ENCODE measurements at places on chromosomes 13 and 19.

GRCh38 chr19:2590630-2591399 lies 111.7 kb downstream of the GNG7 start:
- DNase-seq, result no peak

- DNase-seq, result no peak
These were observed 42.2 kb downstream of the SERP2 start for GRCh38 chr13:44415815-44416214.

- DNase-seq, result no peak
These were observed 27.3 kb downstream of the ZNF114 start for GRCh38 chr19:48296963-48297734.

- DNase-seq, result no peak
These were observed 9.6 kb downstream of the ELOF1 start for GRCh38 chr19:11549386-11549953.

- no peak for DNase-seq
These were observed 642.3 kb upstream of the SLITRK1 start for GRCh38 chr13:84524586-84524985.

DNA sequence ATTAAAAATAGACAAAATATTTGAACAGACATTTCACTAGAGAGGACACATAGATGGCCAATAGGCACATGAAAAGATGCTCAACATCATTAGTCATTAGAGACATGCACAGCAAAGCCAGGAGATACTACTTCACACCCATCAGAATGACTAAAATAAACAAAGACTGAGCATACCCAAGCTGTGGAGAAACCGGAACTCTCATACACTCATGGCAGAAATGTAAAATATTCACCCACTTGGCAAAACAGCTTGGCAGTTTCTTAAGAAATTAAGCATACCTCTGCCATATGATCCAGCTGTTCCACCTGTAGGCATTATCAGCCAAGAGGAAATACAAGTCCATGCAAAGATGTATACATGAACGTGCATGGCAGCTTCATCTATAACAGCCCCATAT lies 213.4 kb downstream of the TSHZ3 start:
- no peak for DNase-seq

DNA sequence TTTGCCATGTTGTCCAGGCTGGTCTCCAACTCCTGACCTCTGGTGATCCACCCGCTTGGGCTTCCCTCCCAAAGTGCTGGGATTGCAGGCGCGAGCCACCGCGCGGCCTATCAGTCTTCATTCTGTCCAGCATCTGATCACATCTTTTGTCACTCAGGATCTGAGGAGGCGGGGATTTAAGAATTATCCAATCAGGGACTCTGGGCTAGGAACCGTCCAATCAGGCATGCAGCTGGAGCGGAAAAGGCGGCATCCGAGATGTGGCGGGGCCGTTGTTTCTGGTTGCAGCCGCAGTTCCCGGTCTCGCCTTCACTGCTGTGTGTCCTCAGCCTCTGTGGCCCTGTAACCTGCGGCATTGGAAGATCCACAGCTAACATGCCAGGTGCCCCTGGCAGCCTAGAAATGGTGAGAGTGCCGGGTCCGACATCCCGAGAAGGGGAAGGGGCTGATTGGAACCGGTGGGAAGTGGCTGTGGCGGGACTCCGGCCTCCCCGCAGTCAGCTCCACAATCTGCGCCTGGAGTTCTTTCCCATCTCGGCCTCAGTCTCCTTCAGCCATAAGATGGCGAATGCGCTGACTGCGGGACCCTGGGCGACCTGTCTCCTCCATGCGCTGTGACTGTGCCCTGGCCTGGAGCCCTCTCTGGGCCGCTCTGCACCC lies at the start of gene ZNF729:
Gene ZNF729, plus strand, starts transcription at position 291 of the 660 bp plus-strand sequence. Its CDS starts 85 bp downstream, at position 376.
- no peak for DNase-seq

GRCh38 chr13:99154064-99154463 lies 46.6 kb upstream of the UBAC2 start:
- DNase-seq, result no peak

- DNase-seq, result no peak
These were observed 32.2 kb downstream of the C13orf46 start for GRCh38 chr13:113941571-113942191.

- DNase-seq, result peak; percentile 75
These were observed 193.6 kb downstream of the KCNRG start for GRCh38 chr13:50208826-50209335.

GRCh38 chr13:33204130-33204927 lies 81.2 kb downstream of the STARD13 start:
- no peak for DNase-seq

DNA sequence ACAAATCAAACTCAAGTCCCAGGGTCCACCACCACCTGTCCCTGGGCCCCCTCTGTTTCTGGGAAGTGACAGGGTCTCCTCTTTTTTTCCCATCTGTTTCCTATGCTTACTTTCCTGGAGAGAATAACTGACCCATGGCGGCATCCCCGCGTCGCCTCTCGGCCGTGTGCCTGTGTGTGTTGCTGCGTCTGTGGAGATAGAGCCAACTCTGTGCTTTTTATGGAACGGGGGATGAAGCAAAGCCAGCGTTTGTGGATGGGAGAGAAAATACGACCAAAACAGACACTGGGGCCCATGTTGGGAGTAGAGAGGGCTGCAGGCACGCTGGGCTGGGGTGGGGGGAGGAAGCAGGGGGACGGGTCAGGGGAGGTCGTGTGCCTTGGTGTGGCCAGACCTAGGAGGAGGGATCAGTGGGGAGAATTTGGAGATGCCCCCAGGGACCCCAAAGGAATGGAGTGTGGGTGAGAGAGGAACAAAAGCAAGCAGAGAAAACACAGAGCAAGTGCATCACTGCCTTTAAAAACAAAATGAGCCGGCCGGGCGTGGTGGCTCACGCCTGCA lies 16.6 kb downstream of the PLK5 start:
- no peak for DNase-seq

DNA sequence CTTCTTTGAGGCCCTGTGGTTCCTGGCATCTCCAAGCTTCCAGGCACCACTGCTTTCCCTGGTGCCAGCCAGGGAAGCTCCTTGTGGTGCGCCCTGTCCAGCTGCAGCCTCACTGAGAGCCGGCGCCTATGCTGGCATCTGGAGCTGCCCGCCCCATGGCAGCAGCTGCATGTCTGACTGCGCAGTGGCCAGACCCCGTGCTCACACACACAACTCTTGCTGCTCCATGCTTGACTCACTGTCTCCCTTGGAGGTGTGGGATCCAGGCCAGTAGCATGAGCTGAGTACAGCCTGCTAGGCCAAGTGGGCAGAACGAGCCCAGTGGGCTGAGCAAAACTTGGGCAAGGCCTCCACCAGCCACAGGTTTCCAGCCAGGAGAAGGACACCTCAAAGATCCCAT lies 11.5 kb upstream of the SUPT20H start:
- no peak for DNase-seq

DNA sequence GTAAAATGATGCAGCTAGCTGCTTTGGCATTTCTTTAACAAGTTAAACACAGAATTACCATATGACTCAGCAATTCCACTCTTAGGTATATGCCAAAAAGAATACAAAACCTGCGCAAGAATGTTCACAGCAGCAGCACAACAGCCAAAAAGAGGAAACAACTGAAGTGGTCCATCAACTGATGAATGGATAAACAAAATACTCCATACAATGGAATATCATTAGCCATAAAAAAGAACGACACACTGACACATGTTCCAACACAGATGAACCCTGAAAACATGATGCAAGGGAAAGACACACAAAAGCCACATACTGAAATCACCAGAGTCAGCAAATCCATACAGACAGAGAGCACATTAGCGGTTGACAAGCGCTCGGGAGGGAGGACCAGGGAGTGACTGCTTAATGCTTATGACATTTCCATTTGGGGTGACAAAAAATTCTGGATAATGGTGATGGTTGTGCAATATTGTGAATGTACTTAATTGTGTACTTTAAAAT lies 3.0 kb downstream of the PCID2 start:
- DNase-seq, result no peak

- DNase-seq, result no peak
These were observed 191.9 kb upstream of the MIR17HG start for GRCh38 chr13:91155512-91156114.

- DNase-seq, result no peak
These were observed 49.3 kb downstream of the USPL1 start for GRCh38 chr13:30667014-30667413.

- no peak for DNase-seq
These were observed 104.4 kb downstream of the DNAJC15 start for GRCh38 chr13:43127827-43128226.

DNA sequence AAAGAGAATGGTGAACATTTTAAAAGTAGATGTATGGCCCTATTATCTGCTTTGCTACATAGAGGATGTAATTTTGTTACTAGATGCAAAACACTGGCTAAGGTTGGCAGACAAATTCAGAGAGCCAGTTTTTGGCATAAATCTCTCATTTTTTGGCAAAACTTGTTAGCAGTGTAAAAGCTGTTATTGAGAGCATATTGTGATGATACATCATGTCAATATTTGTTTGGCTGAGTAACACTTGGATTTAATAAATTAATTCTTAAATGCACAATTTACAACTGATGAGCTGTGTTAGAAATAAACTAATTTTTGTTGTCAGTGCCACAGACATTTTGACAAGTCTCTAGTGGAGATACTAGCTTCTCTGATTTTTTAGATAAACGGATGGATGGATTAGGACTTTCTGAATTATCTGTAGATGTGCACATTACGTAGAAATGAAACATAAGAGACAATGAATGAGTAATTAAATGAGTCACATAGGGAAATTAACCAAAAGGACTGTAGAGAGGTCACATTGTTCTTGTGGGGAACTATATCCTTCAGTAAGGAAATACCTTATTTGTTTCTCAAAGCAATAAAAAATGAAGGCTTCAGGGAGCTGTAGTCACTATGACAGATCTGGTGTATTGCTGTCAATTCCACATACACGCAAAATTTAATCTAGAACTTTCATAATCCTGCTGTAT lies 17.4 kb downstream of the UFM1 start:
- DNase-seq, result no peak

GRCh38 chr19:58429745-58430144 lies 10.2 kb downstream of the ZNF132 start:
- DNase-seq, result no peak

GRCh38 chr13:106529415-106530170 lies 5.9 kb downstream of the EFNB2 start:
- no peak for DNase-seq

DNA sequence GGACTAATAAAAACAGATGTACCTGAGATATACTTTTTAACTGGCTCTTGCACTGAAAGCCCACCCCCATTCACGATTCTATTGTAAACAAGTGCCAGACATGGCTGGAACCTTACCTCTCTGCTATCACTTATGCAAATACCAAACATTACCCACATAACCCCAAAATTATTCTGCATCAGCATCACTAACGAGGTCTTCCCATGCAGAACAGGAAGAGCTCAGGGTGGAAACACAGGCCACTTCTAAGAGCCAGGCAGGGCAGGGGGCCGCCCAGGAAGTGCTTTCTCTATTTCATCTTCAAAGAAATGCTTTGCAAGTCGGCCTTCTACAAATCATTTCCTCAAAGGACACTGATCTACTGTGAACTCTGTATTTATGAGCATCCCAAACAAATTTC lies 7.3 kb downstream of the IRS2 start:
- DNase-seq, result no peak

Data from non-pigmented ciliary epithelial cell (primary cell).